ENCODE measurements at places on chromosomes 16 and 17.
A peak's percentile ranks its signal among the peaks of the same experiment; 100 is the strongest.

DNA sequence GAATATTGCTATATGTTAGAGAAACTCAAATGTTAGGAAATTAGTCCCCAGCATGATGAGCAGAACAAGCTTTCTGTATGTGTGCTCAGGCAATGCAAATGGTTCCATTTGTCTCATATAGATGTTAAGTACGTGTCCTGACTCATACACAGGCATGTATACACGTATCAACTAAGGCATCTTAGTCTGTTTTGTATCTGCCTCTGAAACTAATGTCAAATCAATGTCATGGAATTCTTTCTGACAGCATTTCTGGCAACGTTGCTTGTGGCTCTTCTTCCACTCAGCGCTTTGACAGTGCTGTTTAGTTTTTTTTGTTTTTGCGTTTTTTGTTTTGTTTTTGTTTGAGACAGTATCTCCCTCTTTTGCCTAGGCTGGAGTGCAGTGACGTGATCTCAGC lies 111.9 kb downstream of the CNTNAP4 start:
- no peak for DNase-seq

DNA sequence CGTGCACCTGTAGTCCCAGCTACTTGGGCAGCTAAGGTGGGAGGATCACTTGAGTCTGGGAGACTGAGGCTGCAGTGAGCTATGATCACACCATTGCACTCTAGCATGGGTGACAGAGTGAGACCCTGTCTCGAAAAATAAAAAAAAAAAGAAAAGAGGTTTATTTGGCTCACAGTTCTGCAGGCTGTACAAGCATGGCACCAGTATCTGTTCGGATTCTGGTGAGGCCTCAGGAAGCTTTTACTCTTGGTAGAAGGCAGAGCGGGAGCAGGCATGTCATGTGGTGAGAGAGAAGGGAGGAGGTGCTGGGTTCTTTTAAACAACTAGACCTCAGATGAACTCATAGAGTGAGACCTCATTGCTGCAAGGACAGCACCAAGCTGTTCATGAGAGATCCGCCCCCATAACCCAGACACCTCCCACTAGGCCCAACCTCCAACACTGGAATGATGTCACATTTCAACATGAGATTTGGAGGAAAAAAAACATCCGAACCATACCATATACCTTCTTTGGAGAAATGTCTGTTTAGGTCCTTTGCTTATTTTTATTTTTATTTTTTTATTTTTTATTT lies 10.3 kb upstream of the RMI2 start:
- DNase-seq = no peak

- peak; percentile 49 for DNase-seq
These were observed 37.7 kb downstream of the USP32 start for GRCh38 chr17:60354223-60354622.

- peak; percentile 78 for DNase-seq
These were observed 13.2 kb downstream of the IL4R start for GRCh38 chr16:27326738-27327585.

- no peak for DNase-seq
These were observed 352.5 kb downstream of the KCNJ2 start for GRCh38 chr17:70521821-70522256.
